Adrenal gland (tissue), 19 donors: ENCODE measurements at places on chromosomes 16 and 17. TPM values are rescaled to one million over a fixed set of nuclear protein-coding genes. Genes with fewer than 3 reads are reported as not detected.
A peak's percentile ranks its signal among the peaks of the same experiment; 100 is the strongest.

GRCh38 chr16:27685807-27686206 lies 135.9 kb downstream of the KATNIP start:
- no peak for DNase-seq

- no peak for DNase-seq
Measured at GRCh38 chr16:61862221-61863155, 173.8 kb downstream of the CDH8 start.

DNA sequence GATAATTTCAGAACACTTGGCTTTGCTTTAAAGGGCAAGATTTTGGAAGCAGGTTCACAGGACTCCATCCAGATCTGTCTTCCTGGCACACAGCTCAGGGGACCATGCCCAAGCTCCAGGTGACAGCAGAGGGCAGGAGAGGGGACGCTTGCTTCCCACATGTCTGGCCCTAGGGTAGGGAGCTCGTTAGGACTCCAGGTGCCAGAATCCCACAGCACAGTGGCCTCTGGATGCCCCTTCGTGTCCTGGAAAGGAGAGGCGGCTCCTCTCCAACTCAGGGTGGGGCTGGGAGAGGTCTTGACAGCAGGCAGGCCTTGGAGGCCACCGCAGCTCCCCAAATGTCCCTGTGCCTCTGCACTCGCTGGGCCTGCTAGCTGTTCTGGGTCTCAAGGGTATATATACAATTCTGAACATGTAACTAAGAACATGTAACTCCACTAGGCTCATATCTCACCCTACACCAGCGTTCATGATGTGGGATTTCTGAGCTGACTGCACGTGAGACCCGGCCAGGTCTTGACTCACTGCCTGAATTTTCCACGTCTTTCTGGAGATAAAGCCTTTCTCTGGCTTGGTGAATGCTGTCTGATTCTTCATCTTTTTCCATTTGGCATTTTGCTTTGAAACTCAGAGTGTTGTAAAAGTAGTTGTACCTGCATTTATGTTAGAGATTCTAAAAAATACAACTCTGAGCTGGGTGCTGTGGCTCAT lies 52.8 kb downstream of the MARCHF10 start:
- DNase-seq: no peak

DNA sequence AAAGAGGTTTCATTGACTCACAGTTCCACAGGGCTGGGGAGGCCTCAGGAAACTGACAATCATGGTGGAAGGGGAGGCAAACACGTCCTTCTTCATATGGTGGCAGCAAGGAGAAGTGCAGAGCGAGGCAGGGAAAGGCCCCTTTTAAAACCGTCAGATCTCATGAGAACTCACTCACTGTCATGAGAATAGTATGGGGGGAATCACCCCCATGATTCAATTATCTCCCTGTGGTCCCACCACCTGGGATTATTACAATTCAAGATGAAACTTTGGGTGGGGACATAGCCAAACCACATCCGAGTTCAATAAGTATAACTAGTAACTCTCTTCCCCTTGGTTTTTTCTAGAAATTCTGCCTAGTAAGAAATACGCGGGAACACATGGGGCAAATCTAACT lies 94.9 kb downstream of the AXIN2 start:
- no peak for DNase-seq

GRCh38 chr16:56986361-56986760 lies 3.0 kb upstream of the NLRC5 start:
- no peak for DNase-seq

- DNase-seq: no peak
Measured at GRCh38 chr17:11720816-11721215, 122.5 kb downstream of the DNAH9 start.

- no peak for DNase-seq
Measured at GRCh38 chr17:49401971-49402611, 12.6 kb downstream of the PHB1 start.

GRCh38 chr16:11791144-11791828 lies 5.8 kb downstream of the ZC3H7A start:
- DNase-seq: no peak

DNA sequence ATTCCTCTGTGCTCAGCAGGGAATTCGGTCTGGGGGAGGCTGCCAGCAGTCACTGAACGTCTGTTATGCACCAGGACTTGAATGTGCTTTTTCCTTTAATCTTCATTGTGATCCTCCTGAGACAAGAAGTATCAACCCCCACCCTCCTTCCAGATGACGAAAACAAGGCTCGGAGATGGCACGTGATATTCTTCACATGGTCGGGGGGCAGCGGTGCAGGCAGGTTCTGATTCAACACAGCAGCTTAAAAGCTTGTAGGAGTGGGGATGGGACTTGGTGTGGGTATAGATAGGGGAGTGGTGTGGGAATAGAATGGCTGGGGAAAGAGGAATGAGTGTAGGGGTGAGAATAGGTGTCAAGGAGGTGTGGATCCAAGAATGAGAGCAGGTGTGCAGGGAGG lies 6.4 kb downstream of the NECAB2 start:
- no peak for DNase-seq

DNA sequence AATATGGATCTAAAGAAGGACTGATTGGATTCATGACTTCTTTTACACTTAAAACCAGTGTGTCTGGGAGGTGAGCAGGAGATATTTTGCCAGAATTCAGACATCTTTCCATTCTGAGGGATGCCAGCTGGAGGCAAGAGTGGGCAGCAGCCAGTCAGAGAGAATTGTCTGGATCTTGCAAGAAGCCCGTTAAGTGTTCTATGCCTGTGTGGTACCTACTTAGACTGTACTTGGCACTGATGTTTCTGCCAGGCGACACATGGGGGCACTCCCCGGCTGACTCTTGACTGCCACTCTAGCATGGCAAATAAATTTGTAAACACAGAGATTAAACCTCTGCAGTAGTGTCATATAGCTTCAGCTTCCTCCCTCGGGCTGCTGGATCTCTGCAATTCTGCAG lies 247.7 kb downstream of the UTP18 start:
- no peak for DNase-seq

DNA sequence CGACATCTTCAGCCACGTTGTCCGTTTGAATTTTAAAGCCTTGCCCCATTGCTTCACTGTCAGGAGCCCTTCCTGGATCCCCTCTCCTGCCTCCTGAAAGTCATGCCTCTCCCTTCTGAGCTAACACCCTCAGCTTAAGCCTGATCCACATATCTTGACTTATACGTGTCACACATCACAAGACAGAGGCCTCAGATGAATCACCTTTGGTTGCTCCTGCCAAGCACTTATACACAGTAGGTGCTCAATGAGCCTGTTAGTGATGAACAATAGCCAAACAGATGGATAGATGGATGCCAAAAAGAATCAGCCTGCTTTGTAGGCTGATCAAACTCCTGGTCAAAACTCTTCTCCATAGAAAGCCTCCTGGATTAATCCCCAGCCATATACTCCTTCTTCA lies 31.8 kb downstream of the PITPNM3 start:
- DNase-seq: no peak

- no peak for DNase-seq
Measured at GRCh38 chr17:82399041-82399441, 19.1 kb upstream of the HEXD start.

DNA sequence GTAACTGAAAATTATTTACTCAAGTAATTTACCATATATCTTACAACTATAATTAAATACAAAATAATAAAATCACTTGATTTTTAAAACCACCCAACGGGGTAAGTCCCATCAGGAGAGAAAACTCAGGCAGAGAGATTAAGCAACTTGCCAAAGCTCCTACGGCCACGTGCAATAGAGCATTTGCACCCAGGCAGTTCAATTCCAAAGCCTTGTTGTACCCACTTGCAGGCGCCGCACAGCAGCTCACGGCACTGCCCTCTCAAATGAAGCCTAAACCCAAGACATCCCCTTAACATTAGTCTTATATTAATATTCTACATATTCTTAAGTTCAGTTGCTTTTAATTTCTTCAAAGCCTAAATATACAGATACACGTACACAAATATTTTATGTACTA lies 75.7 kb downstream of the SPAG9 start:
- DNase-seq: no peak

The PMFBP1 gene
- 0.28 TPM for total RNA-seq

GRCh38 chr16:79089735-79090284 lies 510.7 kb downstream of the MAF start:
- DNase-seq: no peak

DNA sequence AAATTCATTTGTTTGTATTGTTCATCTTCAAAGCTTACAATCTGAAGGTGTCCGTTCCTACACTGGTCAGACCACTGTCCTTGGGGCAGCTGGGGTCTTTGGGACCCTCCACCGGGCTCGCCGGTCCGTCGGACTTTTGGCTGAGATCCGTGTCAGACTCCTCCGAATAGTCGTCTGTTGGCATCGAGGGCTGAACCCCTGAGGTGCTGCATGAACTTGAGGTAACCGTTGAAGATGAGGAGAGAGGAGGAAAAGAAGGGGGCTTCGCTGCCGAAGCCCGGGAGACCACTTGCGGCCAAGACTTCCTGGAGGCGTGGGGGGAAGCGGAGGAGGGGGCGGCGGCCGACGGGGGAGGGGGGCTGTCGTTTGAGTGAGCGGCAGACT lies 260.8 kb downstream of the ZFHX3 start:
- DNase-seq: no peak

DNA sequence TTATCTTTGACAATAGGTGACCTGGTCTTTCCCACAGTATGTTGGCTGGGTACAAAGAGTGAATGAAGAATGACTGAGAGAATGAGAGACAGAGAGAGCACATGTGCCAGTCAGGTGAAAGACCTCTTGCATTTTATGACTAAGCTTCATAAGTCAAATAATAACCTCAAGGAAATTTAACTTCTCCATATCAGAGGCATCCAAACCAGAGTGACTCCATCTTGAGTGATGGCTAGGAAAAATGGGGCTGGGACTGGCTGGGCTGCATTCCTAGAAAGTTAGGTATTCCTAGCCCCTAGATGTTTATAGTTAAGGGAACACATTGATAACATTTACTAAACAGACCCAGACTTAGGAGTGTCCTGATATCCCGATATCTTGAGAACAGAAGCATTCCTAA lies 3.9 kb upstream of the RBL2 start:
- no peak for DNase-seq

- peak; percentile 54 for DNase-seq
Measured at GRCh38 chr17:2138318-2138717, 83.4 kb downstream of the HIC1 start.

The CIBAR2 gene
- total RNA-seq: 1.2 TPM

DNA sequence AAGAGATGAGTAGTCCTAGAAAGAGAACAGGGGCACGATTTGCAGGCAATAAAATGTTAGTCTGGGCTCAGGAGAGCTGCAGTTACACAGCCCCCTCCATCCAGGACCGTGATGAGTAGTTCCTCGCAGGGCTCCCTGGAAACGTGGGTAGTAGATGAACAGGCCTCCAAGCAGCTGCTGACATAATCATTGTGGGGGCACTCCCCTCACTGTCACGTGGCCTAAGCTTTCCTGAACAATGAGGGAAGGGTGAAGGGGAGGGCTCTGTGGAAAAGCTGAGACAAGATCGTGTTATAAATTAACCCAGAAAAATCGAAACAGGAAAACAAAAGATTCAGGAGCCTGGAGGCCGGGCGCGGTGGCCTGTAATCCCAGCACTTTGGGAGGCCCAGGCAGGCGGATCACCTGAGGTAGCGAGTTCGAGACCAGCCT lies 1.3 kb upstream of the PER1 start:
- peak; percentile 92 for DNase-seq

The BCAS3 gene
- total RNA-seq: 25.9 TPM

The SEC14L5 gene
- 1.8 TPM for total RNA-seq

- DNase-seq: no peak
Measured at GRCh38 chr16:80993834-80994233, 12.9 kb downstream of the CMC2 start.

- no peak for DNase-seq
Measured at GRCh38 chr16:54822492-54822891, 108.2 kb upstream of the IRX5 start.

DNA sequence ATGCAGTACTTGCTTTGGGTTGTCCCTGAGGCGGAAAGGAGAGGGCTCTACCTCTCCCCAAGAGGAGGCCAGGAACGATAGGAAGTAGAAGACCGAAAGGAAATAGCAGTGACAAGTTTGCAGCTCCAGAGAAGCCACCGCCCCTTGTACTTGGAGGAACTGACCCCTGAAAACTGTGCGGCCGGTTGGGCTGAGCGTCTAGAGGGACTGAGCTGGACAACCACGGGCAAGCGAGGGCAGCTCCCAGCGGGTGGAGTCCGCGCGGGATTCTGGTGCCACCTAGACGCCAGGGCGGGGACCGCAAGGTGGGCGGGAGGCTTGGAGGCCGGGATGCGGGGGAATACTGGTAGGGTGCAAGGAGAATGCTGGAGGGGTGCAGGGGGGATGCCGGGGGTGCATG lies 1.3 kb upstream of the SLC6A4 start:
- peak; percentile 73 for DNase-seq

- peak; percentile 26 for DNase-seq
Measured at GRCh38 chr16:6081320-6081976, 983.9 kb upstream of the EEF2KMT start.

DNA sequence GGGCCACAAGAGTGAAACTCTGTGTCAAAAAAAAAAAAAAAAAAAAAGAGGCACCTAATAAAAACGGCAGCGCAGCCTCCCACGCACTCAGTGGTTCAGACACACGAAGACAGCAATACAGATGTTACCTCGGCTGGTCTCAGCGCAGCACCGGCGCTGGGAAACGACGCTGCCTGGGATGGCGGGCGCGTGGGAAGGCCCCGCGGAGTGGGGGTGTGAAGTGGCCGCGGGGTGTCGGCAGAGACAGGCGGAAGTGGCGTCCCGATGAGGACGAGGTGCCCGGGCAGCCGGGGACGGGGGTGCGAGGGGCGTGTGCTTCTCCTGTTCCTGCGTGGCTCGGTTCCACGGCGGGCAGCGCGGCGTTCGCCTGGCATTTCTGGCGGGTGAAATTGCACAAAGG lies 179.4 kb downstream of the BANP start:
- no peak for DNase-seq

GRCh38 chr17:48368352-48368908 lies 61.6 kb downstream of the SKAP1 start:
- no peak for DNase-seq

The RSKR gene
- total RNA-seq: 12.3 TPM

DNA sequence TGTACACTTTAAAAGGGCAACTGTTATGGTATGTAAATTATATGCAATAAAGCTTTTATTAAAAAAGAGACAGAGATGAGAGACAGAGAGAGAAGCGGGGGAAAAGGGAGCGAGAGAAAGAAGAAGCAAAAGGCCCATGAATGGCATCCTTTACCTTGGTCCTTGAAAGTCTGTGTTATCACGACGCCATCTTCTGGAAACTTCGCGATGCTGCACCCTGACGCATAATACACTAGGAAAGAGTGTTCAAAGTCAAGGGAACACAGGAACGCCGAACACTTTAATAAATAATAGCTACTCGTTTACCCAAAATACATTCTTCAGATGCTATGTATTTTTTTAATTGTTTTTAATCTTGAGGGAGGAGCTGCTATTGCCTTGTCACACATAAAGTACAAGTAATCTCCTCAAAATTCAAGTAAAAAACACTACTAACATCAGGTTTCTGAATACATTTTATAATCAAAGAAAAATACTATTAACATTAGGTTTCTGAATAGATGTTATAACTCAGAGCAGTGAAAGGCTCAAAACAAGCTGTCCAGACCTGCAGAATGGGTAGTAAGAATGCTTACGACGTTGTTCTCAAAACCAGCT lies 23.0 kb upstream of the SLC38A8 start:
- peak; percentile 90 for DNase-seq

The NECAB2 gene
- total RNA-seq: 0.14 TPM

- DNase-seq: no peak
Measured at GRCh38 chr17:44722254-44722653, 13.8 kb downstream of the DBF4B start.
